ENCODE measurements at places on chromosomes 6 and 20.

- no peak for DNase-seq
Measured at GRCh38 chr6:35782424-35782823, 1.6 kb downstream of the CLPSL1 start.

DNA sequence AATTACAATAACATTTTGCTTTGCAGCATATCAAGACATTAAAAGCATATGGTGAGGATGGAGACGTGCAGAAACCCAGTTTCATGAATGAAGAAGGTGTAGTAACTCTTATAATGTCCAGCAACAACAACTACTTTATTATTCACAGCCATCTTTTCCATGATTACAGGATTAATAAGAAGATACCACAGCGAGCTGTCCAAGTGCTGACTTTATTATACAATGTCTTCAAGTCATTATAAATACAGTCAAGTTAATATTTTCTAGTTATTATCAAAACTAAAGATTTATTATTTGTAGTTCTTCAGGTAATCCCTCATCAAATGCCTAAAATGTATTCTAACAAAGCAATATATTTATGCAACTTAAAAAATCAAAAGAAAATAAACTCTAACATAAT is 2.5 kb upstream of the KHDRBS2 start:
- no peak for DNase-seq

DNA sequence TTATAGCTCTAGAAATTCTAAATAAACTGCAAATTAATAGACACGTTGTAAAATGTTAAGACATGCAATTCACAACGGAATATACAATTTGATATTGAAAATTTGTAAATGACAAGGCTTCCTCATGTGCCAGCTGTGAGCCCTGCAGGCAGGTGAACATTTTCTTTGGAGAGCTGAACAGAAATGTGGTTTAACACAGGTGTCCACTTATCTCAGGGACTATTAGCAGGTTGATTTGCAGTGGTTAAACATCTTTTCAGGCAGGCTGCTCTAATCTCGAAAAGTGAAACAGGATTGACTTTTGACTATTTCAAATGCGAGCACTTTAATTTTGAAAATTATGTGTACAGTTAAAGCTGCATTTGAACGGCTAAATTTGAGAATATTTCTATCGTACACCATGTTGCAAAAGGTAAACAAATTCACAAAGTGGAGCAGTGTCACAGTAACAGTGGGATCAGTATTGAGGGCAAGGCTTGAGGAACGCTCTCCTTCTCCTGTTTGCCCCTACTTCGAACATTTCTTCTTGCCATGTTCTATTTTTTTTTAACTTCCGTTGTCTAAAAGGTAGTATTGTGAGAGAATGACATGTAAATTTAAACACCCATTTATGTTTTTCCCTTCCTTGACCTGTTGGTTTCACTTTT is 210.8 kb downstream of the CDKAL1 start:
- DNase-seq, result no peak

DNA sequence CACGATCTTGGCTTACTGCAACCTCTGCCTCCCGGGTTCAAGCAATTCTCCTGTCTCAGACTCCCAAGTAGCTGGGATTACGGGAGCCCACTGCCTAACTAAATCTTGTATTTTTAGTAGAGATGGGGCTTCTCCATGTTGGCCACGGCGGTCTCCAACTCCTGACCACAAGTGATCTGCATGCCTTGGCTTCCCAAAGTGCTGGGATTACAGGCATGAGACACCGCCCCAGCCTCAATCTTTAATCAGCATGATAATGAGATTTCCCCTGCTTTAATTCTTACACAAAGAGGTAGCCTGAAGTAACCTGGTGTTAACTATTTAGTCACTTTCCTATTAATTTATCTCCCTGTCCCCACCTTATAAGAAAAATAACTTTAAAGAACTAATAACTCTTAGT is 31.3 kb upstream of the TRDN start:
- no peak for DNase-seq

DNA sequence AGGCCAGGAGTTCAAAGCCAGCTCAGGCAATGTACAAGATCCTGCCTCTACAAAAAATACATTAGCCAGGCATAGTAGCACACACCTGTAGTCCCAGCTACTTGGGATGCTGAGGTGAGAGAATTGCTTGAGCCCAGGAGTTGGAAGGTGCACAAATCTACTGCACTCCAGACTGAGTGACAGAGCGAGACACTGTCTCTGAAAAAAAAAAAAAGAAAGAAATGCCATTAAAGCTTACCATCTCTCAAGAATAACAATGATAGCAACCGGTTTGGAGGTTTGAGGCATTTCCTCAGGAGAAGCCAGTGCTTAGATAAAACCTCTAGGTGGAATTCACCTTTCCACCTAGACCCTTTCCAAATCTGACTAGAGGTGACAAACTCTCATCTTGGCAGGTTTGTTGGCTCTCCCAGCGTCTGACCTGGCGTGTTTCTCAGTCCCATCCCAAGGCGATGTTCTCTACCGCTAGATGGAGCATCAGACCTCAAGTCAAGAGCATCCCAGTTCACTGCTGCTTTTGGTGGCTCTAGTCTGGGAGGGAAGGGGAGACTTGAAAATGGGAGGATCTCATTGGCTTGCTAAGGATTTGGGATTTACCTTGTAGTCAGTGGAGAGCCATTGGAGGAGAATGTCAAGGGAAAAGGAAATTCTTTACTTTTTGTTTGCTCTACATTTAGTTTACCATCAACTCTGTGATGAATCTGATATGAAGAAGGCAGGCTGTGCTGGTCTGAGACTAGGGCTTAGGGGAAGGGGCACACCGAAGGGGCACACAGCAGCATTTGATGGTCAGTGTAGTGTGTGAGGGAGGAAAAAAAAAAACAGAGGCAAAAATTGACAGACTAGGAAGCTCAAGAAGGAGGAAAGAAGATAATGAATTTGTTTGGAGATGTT is 67.9 kb downstream of the NCOA7 start:
- DNase-seq, result no peak

- no peak for DNase-seq
Measured at GRCh38 chr6:37922563-37922962, 103.0 kb downstream of the ZFAND3 start.

DNA sequence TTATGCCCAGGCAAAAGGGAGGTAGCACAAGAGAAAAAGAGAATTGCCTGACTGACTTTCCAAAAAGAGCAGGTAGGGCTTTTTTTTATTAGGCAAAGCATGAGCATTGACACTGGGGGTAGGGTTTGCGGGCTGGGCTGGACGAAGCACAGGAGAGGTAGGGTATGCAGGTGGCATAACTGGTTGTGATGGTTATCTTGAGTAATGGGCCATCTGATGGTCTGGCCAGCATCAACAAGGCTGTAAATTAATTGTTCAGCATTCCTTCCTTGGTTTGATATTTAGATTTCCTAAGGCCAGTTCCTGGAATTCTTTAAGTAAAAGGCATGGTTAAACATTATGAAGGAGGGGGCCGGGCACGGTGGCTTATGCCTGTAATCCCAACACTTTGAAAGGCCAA is 13.9 kb upstream of the BFSP1 start:
- DNase-seq, result no peak

DNA sequence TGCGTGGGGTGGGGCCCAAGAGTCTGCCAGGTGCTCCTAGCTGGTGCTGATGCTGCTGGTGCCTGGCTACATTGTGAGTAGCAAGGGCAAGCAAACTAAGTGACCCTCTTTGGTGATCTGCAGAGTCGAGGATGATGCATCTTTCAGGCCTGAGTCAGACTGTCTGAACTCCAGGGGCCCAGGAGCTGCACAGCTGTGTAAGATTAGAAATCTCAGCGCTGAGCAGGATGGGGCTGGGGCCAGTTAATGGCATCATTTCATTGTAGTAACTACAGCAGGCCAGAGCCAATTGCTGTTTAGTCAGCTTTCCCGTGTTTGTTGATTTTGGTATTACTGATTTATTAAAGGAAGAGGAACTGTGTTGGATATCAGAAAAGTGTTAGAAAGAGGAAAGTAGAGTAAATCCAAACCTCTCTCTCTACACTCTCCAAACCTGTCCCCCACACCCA is 365.2 kb downstream of the PAX1 start:
- no peak for DNase-seq

DNA sequence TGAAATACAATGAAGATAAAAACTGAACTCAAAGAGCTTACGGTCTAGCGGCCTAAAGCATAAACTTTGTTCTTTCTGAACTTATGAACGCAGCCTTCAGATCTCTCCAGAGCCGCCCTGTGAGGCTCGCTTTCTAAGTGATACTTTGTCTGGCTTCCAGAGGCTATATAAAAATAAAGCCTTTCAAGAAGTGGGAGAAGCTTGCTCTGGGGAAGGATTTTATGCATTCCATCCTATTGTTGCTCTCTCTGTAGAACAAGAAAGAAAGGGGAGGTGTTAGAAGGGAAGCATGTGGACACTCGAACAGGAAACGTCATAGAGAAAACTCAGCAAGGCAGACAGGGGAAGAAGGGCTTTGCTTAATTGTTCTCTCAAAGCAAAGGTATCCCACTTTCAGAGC is 77.0 kb downstream of the TBX18 start:
- no peak for DNase-seq

GRCh38 chr20:14235355-14235754 is 102.1 kb downstream of the FLRT3 start:
- DNase-seq, result no peak

DNA sequence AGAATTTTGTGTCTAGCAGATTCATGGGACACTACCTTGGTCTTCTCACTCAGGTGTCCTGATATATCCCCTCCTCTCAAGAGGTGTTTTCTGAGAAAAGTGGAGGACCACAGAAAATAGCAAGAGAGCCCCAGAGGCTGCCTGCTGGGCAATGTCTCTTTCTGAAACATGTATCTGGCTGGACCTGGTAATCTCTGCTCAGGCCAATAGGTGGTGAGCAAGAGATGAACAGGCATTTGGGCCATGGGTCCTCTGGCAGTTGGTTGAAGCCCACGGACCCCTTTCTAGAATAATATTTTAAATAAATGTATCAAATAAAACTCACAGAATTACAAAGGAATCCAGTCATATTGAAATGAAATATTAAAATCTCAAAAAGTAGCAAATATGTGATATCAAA is 8.8 kb upstream of the THBD start:
- no peak for DNase-seq

- no peak for DNase-seq
Measured at GRCh38 chr6:153123801-153124200, 7.3 kb downstream of the RGS17 start.

DNA sequence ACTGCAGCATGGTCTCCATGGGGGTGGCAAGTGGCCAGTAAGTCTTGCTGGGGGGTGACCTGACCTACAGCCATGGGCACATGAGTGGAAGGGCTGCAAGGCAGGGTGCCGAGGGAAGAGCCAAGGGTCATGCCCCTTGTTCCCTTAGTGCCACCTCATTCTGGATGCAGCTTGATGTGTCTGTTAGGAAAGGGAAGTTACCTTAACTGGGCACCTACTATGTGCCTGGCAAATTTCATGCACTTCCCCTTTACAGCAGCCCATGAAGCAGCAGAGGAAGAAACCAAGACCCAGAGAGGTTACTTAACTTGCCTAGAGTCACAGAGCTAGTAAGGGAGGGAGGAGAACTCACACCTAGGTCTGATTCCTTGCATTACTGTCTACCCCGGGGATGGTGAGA is 174.0 kb downstream of the MRPL14 start:
- peak; percentile 5 for DNase-seq

- DNase-seq, result no peak
Measured at GRCh38 chr20:23915844-23916243, 36.3 kb upstream of the CST5 start.

DNA sequence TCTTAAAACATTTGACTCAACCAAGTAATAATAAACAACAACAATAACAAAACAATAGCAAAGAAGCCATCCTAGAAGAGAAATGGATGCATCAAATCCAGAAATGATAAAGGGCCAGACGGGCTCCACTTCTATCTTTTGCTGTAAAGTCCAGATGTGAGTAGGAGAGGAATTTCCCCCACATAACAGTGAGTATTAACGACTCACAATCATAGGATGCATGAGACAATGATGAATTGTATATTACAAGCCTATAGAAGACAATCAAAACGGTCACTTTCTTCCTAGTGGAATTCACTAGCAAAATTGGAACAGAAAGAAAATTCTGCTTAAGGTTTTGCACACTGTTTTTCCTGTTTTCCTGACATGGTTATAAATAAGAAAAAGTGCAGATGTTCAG is 97.0 kb upstream of the PREP start:
- DNase-seq, result no peak

GRCh38 chr6:43927532-43928210 is 157.7 kb downstream of the VEGFA start:
- DNase-seq, result no peak

- no peak for DNase-seq
Measured at GRCh38 chr6:147164761-147165160, 39.5 kb upstream of the STXBP5 start.

- no peak for DNase-seq
Measured at GRCh38 chr6:6657085-6657819, 68.7 kb downstream of the LY86 start.

GRCh38 chr20:32918751-32919150 is 60.0 kb downstream of the EFCAB8 start:
- no peak for DNase-seq

DNA sequence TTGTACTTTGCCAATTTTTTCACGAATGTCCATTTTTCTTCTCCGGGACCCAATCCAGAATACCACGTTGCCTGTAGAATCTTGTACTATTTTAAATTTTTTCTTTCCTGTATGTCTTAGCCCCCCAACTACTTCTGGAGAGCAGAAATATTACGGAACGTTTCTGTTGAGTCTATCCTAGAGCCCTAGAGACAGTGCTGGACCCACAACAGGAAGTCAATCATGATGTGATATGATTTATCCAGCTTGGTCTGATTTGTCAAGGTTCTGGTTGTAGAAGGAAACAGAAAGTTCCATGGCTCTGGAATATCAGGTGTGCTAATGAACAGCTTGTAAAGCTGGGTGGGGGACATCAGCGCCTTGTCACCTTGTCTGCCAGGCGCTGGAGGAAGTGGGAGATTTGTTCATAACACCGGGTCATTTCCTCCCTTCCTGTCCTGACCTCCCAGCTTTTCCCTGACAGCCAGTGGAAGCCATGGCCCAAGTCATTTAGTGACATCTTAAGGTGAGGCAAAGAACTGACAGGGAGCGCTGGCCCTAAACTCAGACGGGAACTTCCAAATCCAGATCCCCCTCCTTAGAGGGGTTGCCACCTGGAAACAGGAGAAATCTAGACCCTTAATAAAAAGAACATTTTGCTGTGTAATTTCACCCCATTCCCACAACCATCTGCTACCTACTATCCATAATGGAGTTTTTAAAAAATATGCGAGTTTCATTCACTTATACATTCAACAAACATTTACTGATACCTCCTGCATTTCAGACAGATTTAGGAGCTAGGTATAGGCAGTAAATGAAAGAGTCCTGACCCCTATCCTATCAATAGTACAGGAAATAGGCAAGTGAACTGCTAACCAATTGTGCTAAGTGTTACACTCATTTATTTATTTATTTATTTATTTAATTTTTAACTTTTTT is 130.5 kb downstream of the ZFP64 start:
- no peak for DNase-seq

Data from activated CD4-positive, CD25-positive, alpha-beta regulatory T cell treated with anti-CD3 and anti-CD28 coated beads, Interleukin-2, amount 50 U/mL, for 72 hours (primary cell).